NCI-H748 treated with DMSO at 0.1 percent for 48 hours (cell line): ENCODE measurements at places on chromosomes 3 and 15.
A peak's percentile ranks its signal among the peaks of the same experiment; 100 is the strongest.

DNA sequence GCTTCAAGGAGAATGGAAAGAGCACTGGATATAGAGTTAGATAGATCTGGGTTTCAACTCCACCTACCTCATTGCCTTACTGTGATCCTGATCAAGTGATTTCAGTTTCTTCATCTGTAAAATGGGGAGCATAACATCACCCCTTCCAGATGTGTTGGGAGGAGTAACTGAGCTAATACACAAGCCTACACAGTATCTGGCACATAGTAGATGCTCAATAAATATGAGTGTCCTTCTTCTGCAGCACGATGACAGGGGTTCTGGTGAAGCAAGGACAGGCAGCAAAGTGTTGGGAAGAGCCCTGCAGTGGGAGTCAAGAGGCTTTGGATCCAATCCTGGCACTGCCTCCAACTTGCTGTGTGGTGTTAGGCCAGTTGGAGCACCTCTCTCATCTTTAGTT, 270.0 kb downstream of the UACA start:
- no peak for DNase-seq

- DNase-seq = no peak
Measured at GRCh38 chr3:112667599-112667998, 26.7 kb upstream of the CCDC80 start.

DNA sequence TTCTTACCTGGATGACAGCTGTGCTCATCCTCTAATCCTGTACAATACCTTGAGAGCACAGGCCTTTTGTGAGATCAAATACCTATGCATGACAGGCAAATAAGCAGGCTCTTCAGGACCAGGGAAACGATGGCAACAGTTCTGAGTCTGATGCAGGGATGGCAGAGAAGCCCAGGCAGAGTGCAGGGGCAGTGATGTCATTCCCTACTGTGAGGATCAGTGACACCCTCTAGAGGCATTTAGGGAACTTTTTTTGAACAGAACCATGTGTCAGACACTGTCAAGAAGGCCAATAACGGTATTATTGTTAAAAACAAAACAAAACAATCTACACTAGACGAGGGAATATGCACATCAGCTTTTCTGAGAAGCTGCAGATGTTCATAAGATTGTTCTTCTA, 314.8 kb upstream of the CTDSPL start:
- no peak for DNase-seq

DNA sequence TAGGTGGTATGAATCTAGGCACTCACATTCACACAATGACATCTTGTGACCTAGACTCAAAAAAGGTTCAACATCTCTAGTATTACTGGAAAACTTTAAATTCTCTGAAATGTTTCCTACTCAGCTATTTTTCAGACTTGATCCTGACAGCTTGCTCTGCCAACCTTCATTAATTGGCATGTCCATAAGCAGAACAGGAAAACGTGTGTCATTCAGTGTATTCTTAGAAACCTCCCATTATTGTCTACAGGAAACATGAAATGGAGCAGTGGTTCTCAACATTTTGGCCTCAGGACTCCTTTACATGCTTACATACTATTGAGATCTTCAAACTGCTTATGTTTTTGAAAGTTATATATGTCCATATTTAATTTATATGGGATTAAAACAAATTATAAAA, 363.2 kb downstream of the NAALADL2 start:
- DNase-seq = no peak

DNA sequence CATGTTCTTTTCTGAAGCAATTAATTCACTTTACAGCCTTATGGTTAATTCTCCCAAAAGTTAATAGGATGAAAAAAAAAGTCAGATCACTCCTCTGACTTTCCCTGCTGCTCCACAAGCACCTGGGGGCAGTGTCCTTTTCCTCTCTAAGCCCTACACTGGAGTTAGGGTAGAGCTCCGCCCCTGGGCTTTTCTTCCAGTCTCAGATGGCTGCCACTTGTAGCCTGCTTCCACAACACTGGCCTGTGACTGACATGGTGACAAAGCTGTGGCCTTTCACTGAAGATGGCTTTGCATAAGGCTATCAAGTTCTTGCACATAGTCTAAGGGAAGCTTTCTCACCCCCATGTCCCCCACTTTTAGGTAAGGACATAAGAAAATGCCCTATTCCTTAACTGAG, 1.3 kb upstream of the MON1A start:
- DNase-seq = no peak

GRCh38 chr3:125406070-125406469, 30.9 kb upstream of the ZNF148 start:
- no peak for DNase-seq

DNA sequence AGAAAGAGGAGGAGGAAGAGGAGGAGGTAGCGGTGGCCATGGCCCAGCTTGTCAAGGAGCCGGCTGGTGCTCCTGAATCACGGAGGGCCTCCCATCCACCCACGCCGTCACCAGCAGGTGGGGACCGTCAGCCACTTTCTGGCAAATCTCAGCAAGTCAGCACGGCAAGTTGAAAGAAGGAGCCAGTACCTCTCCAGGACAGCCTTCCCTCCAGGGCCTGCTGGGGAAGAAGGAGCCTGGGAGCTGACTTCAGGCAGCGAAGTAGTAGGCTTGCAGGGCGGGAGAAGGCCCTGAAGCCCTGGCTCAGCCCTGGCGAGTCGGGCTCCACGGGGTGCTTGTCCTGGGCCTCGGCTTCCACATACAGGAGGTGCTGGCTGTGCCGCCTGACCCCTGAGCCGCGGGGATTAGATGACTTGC, 99.2 kb upstream of the TRPM1 start:
- no peak for DNase-seq

- no peak for DNase-seq
Measured at GRCh38 chr15:27324886-27325615, 354.1 kb downstream of the GABRG3 start.

DNA sequence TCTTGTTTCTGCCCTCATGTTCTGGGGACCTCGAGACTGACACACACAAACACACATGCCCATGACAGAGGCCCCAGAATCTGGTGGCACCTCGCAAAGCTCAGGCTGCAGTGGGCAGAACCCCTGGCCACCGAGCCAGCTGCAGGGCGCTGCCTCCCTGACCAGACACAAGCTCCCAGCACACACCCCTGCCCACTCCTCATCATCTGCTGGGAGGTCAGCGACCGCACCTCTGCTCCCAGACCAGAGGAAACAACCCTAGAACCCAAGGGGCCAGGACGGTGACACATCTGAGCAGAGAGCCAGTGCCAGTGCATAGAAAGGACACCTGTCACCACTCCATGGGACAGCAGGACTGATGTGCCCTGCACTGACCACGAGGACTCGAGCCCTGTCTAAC, 43.2 kb downstream of the HMCES start:
- DNase-seq = no peak

GRCh38 chr3:186316666-186317260, 45.3 kb downstream of the DGKG start:
- DNase-seq = no peak

DNA sequence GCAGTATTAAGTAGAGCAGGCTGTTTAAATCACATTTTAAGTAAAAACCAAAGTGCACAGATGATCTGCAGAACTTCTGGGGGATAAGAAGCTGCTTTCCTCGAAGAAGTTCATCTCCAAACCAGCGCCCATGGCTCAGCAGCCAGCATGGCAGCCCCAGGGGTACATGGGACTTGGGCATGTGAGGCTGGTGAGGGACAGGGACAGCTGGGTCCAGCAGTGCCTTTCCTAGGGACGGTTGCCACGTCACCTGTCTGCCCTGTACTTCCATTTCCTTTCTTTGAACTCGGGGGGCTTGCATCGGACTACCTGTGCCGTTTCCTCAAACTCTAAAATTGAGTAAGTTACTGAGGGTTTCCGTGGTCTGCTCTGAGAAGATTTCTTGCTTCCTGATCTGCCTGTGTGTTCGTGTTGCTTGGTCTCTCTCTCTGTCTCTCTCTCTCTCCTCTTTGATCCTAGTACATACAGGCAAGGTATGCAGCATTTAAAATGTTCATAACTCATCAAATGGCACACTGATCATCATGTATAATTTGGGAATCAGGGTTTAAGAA, 67.6 kb downstream of the IGF1R start:
- no peak for DNase-seq

- DNase-seq = no peak
Measured at GRCh38 chr15:90049666-90050604, 48.8 kb downstream of the ZNF710 start.

DNA sequence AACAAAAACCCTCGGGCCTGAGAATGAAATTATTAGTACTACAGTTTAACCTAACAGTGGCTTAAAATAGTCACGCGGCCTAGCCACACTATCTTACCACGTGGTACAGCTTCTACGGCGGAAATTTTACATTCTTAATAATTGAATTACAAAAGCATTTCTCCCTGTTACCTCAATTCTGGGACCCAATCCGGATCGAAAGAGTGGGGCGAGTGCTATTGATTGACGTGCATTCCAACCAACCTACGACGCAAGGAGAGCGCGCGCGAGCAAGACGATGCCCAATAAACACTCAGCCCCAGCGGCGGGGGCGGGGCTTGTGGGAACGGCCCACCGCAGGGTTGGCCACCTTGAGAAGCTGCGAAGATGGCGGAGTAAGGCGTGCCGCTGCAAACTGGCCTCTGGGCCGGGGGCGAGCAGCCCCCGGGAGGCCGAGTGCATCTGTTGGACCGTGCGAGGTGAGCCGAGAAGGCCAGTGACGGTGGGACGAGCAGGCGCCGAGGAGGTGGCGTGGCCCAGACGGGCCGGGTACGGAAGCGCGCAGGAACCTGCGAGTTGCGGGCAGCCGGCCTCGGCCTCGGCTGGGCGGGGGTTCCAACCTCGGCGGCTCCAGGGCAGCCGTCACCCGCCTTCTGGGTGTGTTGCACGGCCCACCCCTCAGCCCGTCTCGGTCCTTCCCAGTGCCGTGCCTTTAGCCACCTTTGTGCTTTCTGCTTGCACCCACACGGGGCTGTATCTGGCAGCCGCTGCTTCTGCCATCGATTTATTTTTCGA, 48.6 kb downstream of the OIP5 start:
- peak; percentile 88 for DNase-seq

DNA sequence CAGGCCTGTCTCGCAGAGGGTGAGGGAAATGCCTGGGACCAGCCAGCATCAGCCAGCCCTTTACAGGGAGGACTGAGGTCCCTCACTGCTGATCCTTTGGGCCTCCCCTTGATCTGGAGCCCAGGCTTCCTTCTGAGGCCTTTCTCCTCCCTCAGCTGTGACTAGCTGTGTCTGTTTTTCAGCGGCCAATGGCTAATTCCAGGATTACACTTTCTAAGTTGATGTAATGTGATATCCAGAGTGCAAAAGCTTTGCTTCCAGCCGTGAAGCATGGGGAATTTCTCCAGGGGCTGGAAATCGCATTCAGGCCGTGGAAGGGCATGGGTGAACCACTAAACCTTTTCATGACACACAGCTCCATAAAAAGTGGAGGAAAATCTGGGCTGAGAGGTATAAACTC, 157.6 kb downstream of the SHQ1 start:
- DNase-seq = no peak

DNA sequence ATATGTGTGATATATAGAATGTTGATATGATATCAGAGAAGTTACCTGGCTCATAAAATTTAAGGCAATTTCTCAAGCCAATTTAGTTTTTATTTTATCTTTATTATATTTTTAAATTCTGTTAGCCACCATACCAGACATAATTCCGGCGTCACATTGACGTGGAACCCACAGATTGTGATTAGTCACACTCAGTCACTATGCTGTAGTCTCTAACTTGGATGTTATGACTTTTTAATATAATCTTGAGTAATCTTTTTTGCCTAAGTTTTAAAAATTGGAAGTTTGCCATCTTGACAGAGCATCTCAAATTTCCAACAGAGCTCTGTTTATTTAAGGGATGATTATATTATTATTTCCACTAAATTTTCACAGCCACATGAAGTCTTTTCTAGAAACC, 9.7 kb upstream of the DCLK3 start:
- DNase-seq = no peak

DNA sequence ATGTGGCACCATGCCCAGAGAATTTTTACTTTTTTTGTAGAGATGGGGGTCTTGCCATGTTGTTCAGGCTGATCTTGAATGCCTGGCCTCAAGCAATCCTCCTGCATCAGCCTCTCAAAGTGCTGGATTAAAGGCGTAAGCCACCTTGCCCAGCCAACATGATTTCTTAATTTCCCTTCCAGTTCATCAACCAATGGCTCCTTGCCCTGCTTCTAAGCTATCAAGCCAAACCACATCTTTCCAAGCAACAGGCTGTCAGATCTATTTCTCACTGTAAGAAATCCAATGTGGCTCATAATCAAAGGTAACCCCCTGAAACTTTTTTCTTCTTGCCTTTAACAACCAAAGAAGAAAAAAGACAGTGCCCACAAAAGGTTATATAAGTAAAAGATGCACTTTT, 204.2 kb upstream of the ICE2 start:
- DNase-seq = no peak

DNA sequence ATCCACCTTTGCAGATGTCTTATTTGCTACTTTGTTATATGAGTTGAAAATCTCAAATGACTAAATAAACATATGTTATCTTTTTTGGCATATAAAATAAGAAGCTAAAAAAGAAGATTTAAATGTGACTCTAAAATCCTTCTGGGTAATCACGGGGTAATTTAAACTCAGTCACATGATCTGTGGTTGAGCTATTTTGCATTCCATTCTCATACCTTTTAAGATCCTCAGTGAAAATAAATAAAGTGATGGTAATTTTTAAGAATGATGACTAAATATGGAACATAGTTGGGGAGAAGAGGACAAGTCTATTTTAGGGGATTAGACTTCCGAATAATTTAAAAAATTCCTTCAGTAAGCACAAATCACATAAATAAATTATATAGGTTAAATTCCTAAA, 1076.8 kb downstream of the TUSC7 start:
- no peak for DNase-seq

DNA sequence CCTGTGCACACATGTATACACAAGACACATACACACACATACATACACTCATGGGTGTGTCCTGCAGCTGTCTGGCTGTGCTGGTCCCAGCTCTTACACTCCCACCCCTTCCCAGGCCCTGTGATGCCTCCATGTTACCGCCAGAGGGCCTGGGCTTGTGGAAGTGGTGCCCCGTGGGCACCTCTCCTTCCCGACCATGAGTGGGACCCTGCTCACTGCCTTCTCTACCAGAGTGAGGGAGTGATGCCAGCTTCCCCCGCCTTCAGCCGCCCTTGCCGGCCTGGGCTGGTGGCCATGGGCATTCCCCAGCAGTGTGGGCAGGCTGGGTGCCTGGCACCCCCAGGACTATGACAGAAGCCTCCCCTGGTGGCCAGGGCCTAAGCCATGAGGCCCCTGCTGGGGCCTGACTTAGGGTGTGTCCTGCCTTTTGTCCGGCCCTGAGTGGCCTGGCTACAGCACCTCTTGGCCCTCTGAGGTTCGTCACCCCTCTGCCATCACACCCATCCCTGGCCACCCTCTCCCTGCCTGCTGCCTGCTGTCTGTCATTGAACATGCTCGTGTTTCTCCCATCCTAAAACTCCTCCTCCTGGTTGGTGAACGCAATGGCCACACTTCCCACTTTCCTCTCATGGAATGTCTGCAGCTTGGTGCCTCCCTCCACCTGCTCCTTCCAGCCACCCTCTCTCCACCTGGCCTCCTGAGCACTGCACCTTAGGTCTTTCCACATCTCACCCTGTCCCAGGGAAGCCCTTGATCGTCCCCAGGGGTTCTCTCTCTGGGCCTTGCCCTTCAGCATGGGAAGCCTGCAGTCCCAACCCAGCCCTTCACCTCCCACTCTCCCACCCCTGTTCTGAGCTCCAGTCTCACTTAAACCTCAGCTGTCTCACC, 14.6 kb downstream of the HDAC11 start:
- no peak for DNase-seq

- no peak for DNase-seq
Measured at GRCh38 chr3:139468399-139468798, 7.9 kb downstream of the RBP2 start.

- no peak for DNase-seq
Measured at GRCh38 chr15:86488046-86488445, 408.4 kb downstream of the AGBL1 start.
